ENCODE measurements at places on chromosomes 3 and 15. TPM values are rescaled to one million over a fixed set of nuclear protein-coding genes. Genes with fewer than 3 reads are reported as not detected.

- H3K36me3 ChIP-seq, result no peaks in the 10 kb centered on the region
- peaks cover 3% of the 10 kb centered on the region for H3K27me3 ChIP-seq
- no peak overlapping the region for H3K4me3 ChIP-seq
These were observed 8.8 kb upstream of the TM4SF1 start for GRCh38 chr3:149386299-149386606.

- peaks cover 79% of the 10 kb centered on the region for H3K36me3 ChIP-seq
- H3K27me3 ChIP-seq, result no peaks in the 10 kb centered on the region
- no peak for DNase-seq
- H3K4me3 ChIP-seq, result no peak overlapping the region
- H3K4me1 ChIP-seq, result peaks cover 9% of the 10 kb centered on the region
These were observed 17.9 kb downstream of the PARP9 start for GRCh38 chr3:122546151-122546550.

ZBED2 gene
- total RNA-seq, result 0.68 TPM

- peaks cover 15% of the 10 kb centered on the region for H3K4me1 ChIP-seq
- H3K4me3 ChIP-seq, result no peak overlapping the region
- H3K36me3 ChIP-seq, result no peaks in the 10 kb centered on the region
- H3K27ac ChIP-seq, result no peak overlapping the region
- no peak for DNase-seq
- no peaks in the 10 kb centered on the region for H3K27me3 ChIP-seq
These were observed 22.7 kb downstream of the APH1B start for GRCh38 chr15:63299943-63300575.

STRC gene
- 0.52 TPM for total RNA-seq

GRCh38 chr3:9339761-9340471, 22.9 kb upstream of the THUMPD3 start:
- H3K4me1 ChIP-seq, result no peaks in the 10 kb centered on the region
- peaks cover 4% of the 10 kb centered on the region for H3K27me3 ChIP-seq
- no peak overlapping the region for H3K27ac ChIP-seq
- no peak for DNase-seq
- H3K36me3 ChIP-seq, result no peaks in the 10 kb centered on the region
- no peak overlapping the region for H3K4me3 ChIP-seq

DNA sequence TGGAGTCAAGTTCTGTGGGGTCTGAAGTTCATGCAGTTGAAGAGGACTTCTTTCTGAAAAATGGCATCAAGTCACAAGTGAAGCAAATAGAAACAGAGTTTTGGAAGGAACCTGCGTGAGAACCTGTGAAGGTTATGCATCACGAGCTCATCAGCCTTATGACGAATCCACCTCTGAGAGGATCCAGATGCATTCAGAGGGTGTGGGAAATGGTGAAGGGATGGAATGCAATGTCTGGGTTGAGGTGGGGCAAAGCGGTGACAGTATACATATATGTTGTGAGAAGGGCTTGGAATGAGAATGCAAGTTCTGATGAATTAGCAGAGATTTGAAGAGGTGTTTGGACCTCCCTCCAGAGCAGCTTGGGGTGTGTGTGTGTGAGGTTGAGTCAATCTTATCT, 382.1 kb upstream of the TBL1XR1 start:
- H3K27ac ChIP-seq, result no peak overlapping the region
- DNase-seq, result no peak
- no peaks in the 10 kb centered on the region for H3K36me3 ChIP-seq
- no peaks in the 10 kb centered on the region for H3K27me3 ChIP-seq

DNA sequence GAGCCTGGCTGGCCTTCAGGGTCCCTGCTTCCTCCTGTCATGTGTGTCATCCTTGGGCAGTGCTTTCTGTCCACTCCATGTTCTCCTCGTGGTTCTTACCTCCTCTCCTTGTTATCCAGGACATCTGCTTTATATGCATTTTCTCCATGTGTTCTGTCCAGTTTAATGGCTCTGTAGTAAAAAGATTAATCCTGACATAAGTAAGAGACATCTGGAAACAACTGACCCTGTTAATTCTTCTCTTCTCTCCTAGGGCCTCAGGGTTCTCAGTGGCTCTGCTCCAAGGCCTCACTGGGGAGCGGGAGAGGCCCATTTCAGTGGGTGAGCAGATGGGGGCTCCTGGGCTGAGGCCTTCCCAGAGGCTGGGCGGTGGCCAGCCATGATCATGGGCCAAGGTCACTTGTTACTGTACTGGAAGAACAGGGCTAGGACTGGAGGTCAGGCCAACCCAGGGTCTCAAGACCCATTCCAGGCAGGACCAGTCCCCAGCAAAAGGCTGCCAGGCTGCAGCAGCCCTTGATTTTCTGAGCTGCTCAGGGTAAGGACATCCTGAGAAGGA, 20.2 kb upstream of the CDCP1 start:
- peak overlapping the region; percentile 91 for H3K27ac ChIP-seq
- H3K4me3 ChIP-seq, result no peak overlapping the region
- H3K36me3 ChIP-seq, result peaks cover 5% of the 10 kb centered on the region
- H3K27me3 ChIP-seq, result peaks cover 18% of the 10 kb centered on the region
- DNase-seq, result no peak

DNA sequence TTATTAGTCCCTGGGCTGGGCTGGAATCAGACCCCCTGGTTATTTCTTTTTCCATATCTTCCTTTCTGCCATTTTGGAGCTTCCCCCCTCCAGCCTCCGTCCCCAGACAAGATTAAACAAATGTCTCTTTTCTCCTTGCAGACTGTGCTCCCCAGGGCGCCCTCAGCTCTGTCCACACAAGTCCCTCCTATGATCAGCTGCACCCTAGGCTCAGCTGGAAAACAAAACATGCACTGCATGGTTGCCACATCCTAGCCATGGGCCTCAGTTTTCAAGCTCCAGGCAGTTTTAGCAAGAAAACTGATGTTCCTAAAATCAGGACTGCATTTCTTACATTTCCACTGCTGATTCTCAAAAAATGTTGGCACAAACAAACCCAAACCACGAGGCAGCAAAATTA, 23.5 kb upstream of the RFTN1 start:
- H3K27me3 ChIP-seq, result peaks cover 41% of the 10 kb centered on the region
- peak; percentile 19 for DNase-seq
- H3K4me3 ChIP-seq, result no peak overlapping the region
- H3K27ac ChIP-seq, result no peak overlapping the region

EFCAB12 gene
- total RNA-seq, result 0.45 TPM

CLEC3B gene
- 0.29 TPM for total RNA-seq

INKA1 gene
- 2.2 TPM for total RNA-seq

GPR87 gene
- not detected for total RNA-seq

AMOTL2 gene
- total RNA-seq, result not detected

- H3K27me3 ChIP-seq, result no peaks in the 10 kb centered on the region
- H3K36me3 ChIP-seq, result no peaks in the 10 kb centered on the region
- H3K27ac ChIP-seq, result no peak overlapping the region
- H3K4me3 ChIP-seq, result no peak overlapping the region
These were observed 164.9 kb upstream of the ADAMTS9 start for GRCh38 chr3:64852738-64853137.

DNA sequence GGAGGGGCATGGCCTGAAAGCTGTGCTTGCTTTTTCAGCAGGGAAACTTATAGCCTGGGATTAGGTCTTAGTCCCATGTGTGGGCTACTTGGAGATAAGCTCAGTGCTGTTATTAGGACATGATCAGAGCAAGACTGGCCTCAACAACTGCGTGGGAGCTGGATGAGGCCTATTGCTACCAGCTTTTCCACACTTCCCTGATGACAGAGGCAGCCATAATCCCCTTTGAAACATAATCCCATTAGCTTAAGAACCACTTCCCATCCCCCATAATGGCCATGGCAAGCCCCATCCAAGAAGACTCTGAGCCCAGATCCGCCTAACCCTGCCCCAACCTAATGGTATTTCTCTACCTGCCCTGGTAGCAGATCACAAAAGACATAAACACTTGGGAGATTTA, 26.6 kb upstream of the GK5 start:
- H3K36me3 ChIP-seq, result no peaks in the 10 kb centered on the region
- no peak overlapping the region for H3K27ac ChIP-seq
- peaks cover 24% of the 10 kb centered on the region for H3K27me3 ChIP-seq
- no peak for DNase-seq
